ENCODE measurements at places on chromosomes 1 and 21.

GRCh38 chr1:26597629-26598039 is 68.1 kb downstream of the RPS6KA1 start:
- no peak for DNase-seq

- no peak for DNase-seq
These were observed 1807.8 kb downstream of the BRINP3 start for GRCh38 chr1:188669728-188670382.

GRCh38 chr1:119364640-119365039 is 3.9 kb upstream of the HAO2 start:
- DNase-seq, result no peak

DNA sequence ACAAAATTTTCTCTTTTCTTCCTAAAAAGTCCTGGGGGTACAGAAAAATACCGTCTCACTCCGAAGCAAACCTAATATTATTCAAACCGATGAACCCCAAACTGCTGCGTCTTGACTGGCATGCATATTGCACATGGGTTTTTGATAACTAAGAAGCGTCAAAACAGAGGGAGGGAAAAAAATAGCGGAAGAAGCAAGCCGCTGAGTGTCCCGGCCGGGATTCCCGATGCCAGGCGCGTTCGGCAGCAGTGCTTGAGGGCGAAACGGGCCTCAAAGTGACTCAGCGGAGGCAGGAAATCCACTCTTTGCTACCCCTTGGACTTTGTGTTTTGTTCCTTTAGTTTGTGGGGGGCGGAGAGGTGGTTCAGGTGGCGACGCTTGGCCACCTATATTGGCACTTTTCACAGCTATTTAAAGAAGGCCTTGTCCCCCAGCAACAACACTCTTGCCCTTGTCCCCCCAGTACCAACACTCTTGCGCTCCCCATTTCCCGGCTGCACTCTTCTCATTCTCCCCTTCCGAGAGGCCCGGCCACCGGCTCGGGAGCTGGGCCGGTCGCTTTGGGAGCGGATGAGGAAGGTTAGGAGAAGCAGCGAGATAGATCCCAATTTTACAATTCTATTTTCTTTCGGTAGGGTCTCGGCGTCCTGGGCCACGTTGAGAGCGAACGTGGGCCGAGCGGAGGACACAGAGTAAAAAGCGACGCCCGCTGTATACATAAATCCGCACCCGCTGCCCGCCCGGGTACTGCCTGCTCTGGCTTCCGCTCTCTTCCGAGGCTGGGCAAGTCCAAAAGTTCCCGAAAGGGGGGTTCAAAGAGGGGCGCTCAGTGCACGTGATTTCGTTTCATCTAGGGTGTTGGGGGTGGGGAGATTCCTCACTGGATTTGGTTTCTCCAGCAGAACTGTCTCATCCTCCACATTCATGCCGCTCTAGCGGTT is 2.5 kb downstream of the LMX1A start:
- DNase-seq, result no peak

- DNase-seq, result no peak
These were observed 9.0 kb downstream of the TGFBR3 start for GRCh38 chr1:91876781-91877573.

GRCh38 chr1:105386489-105386888 is 1636.8 kb downstream of the AMY1C start:
- no peak for DNase-seq

DNA sequence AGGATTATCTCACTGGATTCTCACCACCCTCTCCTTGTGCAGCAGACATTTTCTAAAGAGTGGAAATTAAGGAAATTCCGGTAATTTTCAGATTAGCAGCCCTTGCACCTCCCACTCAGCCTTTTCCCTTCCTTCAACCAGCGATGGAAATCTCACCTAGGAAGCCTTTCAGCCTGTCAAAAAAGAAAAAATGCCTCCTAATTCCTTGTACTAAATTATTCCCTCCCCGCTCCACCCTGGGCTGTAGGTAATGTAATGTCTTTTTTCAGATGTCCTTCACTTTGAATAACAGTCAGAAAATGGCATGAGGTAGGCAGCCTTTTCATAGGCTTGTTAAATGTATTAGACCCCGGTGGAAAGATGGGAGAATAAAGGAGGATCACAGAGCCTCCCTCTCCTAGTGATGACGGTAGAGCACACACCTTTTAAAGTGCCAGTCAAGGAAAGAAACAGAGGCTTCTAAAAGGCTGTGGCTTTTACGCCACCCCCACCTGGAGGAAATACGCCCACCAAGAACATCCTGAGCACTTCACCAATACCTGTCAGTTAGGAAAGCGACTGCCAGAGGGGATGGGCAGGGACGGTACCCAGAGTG is 62.8 kb upstream of the NEK2 start:
- no peak for DNase-seq

DNA sequence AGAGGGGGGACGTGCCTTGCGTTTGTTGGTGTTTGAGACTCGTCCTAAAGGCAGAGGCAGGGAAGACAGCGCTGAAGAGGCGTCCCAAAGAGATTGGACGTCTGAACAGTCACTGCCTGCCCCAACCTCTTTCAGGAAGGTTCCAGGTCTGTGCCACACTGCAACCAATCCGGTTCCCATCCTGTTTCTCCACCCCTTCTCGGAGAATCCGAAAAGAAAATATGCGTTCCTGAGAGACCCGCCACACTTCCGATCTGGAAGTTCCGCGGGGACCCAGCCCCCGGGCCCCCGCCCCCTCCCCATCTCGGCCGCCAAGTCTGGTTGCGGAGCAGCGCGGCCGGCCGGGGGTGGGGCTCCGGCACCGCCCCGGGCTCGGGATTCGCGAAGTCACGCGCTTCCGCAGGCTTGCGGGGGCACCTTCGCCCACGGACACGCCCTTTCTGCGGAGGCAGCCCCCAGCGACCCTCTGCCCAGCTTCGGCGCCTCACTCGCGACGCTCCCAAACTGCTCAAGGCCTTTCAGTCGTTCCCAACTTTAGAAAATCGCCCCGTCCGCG is 124.5 kb upstream of the DPYD start:
- DNase-seq, result no peak

GRCh38 chr1:46244656-46245371 is 2.7 kb upstream of the RAD54L start:
- no peak for DNase-seq

DNA sequence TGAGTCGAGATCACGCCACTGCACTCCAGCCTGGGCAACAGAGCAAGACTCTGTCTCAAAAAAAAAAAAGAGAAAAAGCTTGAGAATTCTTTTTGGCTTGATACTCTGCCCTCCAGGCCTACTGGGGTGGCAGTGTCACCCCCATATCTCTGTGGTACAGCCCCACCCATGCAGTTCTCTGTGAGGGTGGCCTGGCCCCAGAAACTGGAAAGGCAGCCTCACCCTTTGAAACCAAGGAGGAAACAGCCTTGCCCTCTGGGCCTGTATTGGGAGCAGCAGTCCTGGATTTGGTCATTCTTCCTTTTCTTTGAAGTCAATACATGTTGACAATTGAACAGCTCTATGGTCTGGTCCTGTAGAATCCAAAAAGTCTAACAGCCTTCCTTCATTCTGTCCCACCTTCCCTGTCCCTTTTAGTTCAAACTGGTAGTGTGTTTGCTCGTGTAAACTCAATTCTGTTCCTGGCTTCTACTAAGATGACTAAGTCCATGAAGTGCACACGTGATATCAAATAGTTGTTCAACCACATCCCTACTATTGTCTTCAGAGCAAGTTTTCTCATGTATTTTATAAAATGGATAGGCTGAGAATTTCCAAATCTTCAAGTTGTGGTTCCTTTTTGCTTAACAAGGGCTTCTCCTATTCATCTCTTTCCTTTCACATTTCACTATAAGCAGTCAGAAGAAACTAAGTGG is 13.2 kb downstream of the ST7L start:
- no peak for DNase-seq

DNA sequence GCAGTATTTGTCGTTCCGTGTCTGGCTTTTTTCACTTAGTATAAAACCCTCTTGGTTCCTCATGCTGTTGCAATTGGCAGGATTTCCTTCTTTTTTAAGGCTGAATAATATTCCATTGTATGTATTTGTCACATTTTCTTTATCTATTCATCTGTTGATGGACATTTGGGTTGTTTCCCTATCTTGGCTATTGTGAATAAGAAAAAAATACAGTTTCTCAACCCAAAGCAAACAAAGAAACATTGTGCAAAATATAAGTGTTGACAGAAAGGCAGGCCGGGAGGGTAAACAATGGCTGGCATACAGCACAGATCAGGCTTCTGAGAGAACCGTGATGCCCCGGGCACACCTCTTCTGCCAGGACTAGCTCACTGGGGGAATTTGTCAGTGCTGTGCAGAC is 26.9 kb downstream of the NENF start:
- DNase-seq, result no peak

DNA sequence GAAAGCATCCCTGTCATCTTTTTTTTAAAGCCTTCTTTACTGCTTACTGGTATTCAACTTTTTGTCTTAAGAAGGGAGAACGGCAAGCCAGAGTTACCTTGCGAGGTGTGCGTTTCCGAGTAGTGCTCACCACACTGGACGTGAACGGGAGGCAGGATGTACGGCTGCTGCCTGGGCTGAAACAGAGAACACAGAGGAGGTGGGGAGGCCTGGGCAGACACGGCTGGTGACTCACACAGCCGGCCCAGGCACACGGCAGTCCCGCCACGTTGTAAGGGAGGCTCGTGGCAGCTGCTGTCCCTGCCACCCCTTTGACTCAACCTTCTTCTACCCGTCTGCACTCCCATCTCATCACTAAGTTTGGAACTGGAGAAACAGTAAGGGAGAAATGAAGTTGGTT is 105.8 kb downstream of the SMYD2 start:
- DNase-seq, result no peak

GRCh38 chr1:117679868-117680267 is 74.0 kb downstream of the TENT5C start:
- DNase-seq, result no peak

DNA sequence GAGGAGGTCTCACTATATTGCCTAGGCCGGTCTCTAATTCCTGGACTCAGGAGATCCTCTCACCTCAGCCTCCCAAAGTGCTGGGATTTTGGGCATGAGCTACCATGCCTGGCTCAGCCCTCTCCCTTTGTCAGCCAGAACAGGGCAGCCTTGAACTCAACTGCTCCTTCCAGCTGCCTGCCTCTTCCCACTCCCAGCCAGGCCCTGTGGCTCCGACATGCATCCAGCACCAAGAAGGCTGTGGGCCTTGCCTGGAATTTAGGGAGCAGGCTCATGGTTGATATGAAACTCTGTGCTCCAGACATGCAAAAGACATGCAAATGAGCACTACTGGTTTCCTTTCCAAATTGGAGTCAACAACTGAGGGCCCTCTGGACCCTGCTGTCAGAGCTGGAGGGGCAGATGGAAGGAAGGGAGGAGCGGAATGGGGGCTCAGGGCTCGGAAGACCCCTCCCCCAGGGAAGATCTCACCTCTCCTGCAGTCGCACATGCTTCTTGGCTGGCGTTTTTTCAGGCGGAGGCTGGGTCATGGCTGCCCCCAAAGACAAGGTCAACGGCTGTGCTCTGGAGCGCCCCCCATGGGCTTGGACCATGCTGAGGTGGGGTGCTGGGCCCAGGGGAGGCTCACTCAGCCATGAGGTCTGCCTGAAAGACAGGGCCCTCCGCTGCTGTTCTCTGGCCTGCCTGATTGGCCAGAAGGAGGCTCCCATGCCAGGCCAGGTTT is 1.4 kb downstream of the PTPN7 start:
- no peak for DNase-seq

- DNase-seq, result no peak
These were observed 161.7 kb downstream of the PBX1 start for GRCh38 chr1:164720440-164721227.

DNA sequence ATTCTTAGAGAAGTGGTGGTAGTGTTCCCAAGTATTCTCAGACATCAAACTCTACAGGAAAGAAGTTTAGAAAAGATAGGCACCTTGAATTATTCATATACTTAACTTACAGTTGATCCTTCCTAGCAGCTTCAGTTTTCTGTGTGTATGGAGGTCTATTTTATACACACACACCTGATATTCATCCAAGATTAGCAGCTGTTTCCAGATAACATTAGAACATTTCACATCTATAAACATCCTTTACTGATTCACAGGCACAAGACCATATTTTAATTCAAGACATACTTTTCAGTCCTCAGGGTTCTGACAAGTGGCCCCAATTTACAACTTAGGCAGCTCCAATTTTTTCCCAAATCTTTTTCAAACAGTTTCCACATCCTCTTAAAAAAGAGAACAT is 287.8 kb upstream of the USP25 start:
- DNase-seq, result no peak

DNA sequence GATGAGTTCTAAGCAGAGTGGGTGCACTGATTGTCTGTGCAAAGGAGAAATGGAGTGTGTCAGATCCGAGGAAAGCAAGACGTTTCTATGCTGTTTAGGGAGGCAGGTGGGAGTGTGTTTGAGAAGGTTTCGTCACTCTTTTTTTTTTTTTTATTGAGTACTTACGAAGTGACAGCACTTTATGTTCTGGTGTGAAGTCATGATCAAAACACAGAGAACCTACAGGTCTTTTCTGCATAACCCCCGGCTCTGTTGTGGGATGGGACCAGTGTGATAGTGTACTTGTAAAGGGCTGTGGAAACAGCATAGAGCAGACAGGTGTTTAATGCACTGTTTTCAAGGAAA is 26.7 kb downstream of the MIA3 start:
- no peak for DNase-seq

GRCh38 chr1:150053926-150054325 is 13.7 kb upstream of the VPS45 start:
- no peak for DNase-seq

- no peak for DNase-seq
These were observed at the start of gene GBP3 for GRCh38 chr1:89022167-89022959. Gene GBP3 (minus strand): TSS chr1:89022866. CDS start chr1:89020721, 2,145 bp downstream.

DNA sequence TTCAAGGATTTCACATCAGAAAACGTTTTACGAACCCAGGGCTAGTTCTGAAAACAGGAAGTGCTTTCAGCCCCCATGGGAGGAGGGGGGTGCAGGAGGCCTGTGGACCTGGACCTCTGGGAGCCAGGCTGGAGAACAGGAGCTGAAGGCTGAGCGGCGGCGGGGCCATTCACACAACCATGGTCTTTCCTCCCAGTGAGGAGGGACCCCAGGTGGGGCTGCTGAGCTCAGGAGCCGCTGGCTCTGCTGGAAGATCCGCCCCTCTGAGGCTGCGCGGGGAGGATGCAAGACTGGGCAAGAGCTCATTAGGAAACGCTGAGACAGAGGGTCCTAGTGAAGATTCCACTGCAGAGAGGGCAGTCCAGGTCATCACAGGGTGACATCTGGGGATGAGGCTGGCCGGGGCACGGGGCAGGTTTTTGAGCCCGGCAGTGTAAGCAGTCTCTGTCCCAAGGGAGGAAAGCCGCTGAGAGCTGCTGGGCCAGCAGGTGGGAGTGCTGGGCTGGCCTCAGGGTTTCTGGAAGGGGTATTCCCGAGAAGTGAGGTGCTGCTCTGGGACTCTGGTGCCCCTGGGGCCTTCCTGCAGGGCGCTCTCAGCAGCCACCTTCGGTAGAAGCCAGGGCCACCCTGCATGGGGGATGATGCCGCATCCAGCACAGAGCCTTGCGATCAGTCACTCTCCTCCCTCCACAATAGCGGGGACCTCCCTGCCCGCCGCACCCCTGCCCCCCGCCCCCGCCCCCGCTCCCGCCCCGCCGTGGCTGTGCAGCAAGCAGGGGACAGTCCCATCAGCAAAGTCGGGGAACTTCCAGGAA is 7.5 kb downstream of the MX2 start:
- DNase-seq, result no peak

DNA sequence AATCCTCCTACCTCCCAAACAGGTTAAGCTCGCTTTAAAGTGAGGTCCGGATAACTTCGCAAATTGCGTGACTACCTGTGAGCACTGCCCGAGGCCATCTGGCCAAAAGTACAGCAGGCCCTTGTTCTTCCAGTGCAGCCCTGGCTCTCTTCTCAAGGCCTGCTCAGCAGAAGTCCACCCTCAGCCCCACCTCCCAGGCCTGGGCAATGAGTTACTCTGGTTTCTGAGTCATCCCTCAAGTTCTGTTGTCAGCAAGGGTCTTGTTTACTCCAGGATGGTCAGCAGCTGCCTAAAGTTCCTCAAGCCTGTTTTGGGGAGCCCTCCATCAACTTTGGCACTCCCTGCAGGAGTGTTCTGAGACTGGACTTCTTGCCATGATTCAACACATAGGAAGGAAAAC is 101.7 kb downstream of the BCAR3 start:
- no peak for DNase-seq

Data from stimulated activated CD8-positive, alpha-beta memory T cell treated with anti-CD3 and anti-CD28 coated beads, Interleukin-12 subunit alpha, Interleukin-12 subunit beta, amount 100 ng/mL, for 1 hour (primary cell).